ENCODE measurements at places on chromosomes 7 and 10.

DNA sequence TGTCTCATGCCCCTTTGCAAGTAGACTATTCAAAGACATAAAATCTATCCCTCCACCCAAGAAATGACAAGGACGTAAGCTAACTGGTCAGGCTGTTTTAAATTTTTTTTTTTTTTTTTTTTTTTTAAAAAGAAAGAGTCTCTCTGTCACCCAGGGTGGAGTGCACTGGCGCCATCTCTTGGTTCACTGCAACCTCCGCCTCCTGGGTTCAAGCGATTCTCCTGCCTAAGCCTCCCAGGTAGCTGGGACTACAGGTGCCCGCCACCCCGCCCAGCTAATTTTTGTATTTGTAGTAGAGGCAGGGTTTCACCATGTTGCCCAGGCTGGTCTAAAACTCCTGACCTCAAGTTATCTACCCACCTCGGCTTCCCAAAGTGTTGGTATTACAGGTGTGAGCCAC is 11.2 kb downstream of the TRA2A start:
- no peak for DNase-seq

GRCh38 chr7:14252458-14252857 is 263.0 kb upstream of the ETV1 start:
- DNase-seq, result no peak

- no peak for DNase-seq
Measured at GRCh38 chr10:7480742-7481367, 70.0 kb upstream of the SFMBT2 start.

- no peak for DNase-seq
Measured at GRCh38 chr7:116273283-116273917, 63.1 kb downstream of the TES start.

GRCh38 chr7:37395618-37396259 is 52.9 kb downstream of the ELMO1 start:
- DNase-seq, result no peak

- DNase-seq, result no peak
Measured at GRCh38 chr10:127635882-127636281, 86.8 kb downstream of the NPS start.

- DNase-seq, result no peak
Measured at GRCh38 chr10:71522442-71523144, 125.9 kb downstream of the CDH23 start.

DNA sequence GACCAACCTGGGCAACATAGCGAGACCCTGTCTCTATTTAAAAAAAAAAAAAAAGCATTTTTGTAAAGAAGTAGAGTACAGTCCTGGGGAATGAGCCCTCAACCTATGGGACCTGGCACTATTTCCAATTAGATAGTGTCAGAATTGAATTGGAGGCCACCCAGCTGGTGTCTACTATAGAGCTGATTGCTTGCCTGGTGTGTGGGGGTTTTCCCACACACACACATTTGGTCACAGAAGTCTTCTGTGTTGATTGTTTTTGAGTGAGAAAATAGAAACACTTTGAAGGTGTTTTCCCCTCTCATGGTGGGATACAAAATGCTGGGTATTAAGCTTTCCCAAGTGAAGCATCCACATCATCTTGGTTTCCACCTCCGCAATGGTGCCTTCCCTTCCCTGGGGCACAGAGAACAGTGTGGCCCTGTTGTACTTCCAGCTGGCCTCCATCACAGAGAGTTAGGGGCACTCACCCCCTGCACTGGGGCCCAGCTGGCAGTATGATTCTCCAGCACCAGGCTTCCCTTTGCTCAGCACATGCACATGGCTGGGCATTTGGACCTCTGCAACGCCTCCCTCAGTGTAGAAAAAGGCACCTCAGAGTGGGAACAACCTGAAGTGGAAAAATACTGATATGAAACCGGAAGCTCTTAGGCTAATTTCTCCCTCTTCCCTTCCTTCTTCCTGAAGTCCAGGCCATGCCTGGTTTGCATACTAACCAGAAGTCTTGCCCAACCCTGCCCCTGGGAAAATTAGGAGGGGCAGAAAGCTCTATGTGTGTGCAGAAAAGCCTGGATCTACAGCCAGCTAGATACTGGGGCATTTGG is 10.7 kb upstream of the NFKB2 start:
- no peak for DNase-seq

DNA sequence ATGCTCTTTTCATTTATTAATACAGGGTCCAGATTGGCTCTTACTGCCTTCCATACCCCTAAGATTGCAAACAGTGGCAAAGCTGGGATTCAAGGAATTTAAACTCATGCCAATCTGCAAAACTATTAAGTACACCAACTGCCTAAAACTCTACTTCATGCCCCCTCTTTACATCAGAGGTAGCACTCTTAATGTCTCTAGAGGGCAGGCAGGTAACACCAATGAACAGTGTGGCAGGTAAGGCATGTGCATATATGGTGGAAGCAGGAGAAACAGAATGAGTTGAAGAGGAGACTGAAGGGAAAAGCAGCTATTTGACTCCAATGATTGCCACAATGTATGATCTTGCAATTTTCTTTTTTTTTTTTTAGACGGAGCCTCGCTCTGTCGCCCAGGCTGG is 156.7 kb downstream of the BTAF1 start:
- no peak for DNase-seq

DNA sequence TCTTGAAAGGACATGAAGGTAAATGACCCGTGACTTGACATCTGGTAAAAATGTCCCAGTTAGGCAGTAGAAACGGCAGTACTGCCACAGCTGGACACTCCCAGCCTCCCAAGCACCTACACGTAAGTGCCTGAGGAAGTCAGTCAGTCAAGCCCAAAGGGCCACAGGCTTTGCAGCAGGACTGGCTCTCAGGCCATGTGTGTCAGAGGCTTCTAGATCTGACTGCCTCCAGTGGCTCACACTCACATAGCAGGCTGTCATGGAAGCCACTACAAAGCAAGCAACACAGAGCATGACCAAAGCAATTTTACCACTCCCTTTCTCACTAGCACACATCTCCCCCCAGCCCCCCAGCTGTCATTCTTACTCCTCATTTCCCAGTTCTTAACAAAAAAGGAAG is 17.8 kb upstream of the CCNJ start:
- no peak for DNase-seq

DNA sequence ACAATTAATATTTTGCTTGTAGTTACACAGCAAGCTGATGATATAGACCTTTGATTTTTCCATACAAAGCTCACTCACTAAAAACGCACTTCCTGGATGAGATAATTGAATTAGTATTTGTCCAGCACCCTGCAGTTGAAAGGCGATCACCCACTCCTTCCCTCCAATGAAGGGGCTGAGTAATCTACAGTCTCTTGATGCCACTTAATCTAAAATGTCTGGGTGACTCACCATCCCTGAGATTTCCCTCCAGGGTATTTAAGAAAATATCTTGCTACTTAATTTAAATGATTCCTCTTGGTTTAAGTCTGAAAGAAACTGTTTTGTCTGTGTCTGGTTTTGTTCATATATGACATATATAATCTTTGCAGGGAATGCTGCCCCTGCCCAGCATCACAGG is 515.3 kb downstream of the GRID1 start:
- DNase-seq, result no peak

- no peak for DNase-seq
Measured at GRCh38 chr10:18478354-18478753, 173.0 kb downstream of the NSUN6 start.

Measured in AG09319 (cell line).